Activated CD8-positive, alpha-beta memory T cell treated with anti-CD3 and anti-CD28 coated beads for 48 hours (primary cell): ENCODE measurements at places on chromosomes 7 and 10.

DNA sequence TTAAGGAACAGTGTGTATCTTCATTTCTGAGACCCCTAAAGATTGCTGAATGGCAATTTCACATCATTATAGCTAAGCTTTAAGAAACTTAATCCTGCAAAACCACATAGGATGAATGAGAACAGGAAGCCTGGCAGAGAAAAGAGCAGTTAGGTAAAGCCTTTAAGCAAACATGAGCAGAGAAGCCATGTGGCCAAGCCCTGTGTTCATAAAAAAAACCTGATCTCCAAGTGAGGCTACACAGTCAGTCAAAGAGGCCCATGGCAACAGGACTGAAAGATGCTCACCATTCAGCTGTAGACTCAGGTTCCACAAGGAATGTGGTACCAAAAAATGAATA, 9.3 kb downstream of the LIPA start:
- DNase-seq = no peak

GRCh38 chr7:129084801-129085551, 30.1 kb upstream of the TNPO3 start:
- no peak for DNase-seq

DNA sequence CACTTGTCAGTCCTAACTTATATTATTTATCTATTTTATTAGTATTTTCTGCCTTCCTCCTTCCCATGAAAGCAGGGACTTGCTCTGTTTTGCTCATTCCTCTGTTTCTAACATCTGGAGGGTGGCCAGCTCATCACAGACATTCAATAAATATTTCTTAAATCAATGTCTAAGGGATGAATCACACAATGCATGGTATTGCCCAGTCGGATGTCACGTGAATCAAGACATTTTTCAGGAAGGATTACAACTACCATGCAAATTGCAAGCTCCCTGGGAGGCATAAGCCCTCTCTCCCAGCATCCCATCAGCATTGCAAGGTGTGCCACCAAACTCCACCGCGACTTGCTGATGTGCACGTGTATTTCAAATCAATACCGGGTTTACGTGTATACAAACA, 146.6 kb upstream of the RNF32 start:
- no peak for DNase-seq

- DNase-seq = no peak
Measured at GRCh38 chr7:39921506-39922175, 28.4 kb upstream of the CDK13 start.

DNA sequence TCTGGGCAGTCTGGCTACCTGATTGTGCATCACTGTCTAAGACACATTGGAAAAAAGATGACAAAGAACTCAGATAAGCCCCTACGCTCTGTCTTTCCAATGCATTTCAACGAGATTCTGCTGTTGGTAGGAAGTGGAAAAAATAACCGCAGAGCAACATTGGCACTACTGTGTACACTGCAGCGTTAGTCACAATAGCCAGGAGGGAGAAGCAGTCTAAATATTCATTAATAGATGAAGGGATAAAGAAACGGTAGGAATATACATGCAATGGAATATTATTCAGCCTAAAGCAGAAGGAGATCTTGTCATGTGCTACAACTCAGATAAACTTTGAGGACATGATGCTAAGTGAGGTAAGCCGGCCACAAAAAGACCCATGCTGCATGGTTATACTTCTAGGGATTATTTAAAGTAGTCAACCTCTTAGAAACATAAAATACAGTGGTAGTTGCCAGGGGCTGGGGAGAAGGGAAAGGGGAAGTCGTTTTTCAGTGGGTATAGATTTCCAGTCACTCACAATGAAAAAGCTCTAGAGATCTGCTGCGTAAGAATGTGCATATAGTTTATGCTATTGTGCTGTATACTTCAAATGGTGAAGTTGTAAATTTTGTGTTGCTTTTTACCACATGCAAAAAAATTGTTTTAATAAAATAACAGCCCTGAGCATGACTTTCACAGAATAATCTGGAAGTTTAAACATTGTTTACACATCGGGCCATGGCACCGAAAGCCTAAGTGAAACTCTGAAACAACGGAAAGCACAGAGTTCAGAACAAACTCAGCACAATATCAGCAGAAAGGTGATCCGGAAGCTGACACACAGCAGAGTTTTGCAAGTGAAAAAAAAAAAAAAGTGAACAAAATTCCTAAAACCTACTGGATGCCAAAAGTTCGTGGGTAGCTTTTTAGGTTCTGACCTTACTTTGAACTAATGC, 40.1 kb downstream of the ELMO1 start:
- DNase-seq = no peak

- no peak for DNase-seq
Measured at GRCh38 chr7:121344093-121344492, 15.3 kb downstream of the WNT16 start.

- DNase-seq = no peak
Measured at GRCh38 chr10:15836807-15837206, 23.5 kb downstream of the MINDY3 start.

- DNase-seq = no peak
Measured at GRCh38 chr7:99194301-99194700, 13.6 kb downstream of the KPNA7 start.
